Adrenal gland (tissue), 19 donors: ENCODE measurements at places on chromosomes 5 and 9. TPM values are rescaled to one million over a fixed set of nuclear protein-coding genes. Genes with fewer than 3 reads are reported as not detected.

DNA sequence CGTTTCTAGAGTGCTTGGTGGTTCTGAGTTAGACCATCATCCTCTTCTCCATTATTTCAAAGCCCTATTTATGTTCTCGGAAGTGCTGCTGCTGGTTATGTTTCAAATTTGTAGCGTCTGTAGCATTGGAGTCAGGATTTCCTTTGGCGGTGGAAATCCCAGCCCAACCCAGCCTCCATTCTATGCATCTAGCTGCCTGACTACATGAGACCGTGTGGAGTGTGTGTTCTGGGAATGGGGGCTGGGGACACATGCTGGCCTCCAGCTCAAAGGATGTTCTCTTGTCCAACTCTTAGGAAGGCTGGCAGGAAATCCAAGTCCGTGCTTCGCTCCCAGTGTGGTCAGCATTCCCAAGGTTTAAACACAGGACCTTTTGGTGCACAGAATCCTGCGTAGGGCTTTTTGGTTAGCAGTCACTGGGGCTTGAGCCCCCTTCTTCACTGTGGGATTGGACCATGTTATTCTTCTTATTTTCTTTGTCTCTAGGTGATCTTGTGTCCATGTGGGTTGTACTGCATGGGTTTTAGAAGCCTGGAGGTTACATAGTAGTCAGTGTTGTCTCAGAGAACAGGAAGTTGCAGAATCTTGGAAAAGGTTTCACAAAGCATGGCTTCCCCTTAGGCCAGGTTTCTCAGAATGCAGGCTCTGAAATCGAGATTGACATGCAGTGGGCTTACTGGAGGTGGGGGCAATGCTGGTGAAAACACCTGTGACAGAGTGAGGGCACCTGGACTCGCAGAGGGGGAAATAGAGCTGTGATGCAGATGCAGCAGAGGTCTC lies 132.2 kb downstream of the ARHGAP26 start:
- DNase-seq = no peak
- no peak overlapping the region for H3K27ac ChIP-seq
- H3K36me3 ChIP-seq = no peaks in the 10 kb centered on the region
- H3K4me3 ChIP-seq = no peak overlapping the region
- no peaks in the 10 kb centered on the region for H3K27me3 ChIP-seq

DNA sequence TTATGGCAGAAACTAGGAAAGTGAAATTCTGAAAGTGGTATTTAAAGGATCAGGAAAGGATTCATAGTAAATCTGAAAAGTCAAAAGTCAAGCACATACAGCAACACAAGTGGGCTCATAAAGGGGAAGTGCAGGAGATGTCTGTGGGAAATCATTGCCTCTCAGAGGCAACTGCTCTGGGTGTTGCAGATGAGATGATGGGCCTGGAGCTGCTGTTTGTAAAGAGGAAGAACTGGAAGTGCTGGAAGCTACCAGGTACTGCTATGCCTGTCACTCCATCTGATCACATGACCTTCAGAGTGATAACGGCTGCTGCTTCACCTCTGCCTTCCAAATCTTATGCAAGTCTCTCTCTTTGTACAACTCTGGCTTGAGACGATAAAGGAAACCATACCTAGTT lies 55.9 kb downstream of the ADRB2 start:
- no peak overlapping the region for H3K4me3 ChIP-seq
- H3K36me3 ChIP-seq = no peaks in the 10 kb centered on the region
- H3K4me1 ChIP-seq = no peaks in the 10 kb centered on the region
- H3K27ac ChIP-seq = no peak overlapping the region
- DNase-seq = no peak
- H3K27me3 ChIP-seq = no peaks in the 10 kb centered on the region

DNA sequence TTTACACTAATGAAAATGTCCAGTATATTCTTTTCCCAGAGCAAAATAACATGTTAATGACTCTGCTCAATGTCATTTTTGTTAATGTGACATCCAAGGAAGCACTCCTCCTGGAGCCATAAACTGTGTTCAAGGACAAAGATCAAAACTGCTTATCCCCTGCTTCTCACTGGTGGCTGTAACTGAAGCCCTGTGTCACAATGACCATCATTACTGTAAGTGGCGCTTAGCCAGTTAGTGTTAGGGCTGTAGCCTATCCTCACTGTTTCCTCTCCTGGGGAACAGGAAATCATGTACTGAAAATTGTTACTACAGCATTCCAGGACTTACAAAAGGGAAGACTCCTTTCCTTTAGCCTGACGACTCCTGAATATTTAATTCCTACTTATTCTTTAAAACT lies 71.7 kb upstream of the COX7C start:
- DNase-seq = no peak
- H3K27ac ChIP-seq = no peak overlapping the region
- no peaks in the 10 kb centered on the region for H3K36me3 ChIP-seq
- no peaks in the 10 kb centered on the region for H3K27me3 ChIP-seq
- no peaks in the 10 kb centered on the region for H3K4me1 ChIP-seq

DNA sequence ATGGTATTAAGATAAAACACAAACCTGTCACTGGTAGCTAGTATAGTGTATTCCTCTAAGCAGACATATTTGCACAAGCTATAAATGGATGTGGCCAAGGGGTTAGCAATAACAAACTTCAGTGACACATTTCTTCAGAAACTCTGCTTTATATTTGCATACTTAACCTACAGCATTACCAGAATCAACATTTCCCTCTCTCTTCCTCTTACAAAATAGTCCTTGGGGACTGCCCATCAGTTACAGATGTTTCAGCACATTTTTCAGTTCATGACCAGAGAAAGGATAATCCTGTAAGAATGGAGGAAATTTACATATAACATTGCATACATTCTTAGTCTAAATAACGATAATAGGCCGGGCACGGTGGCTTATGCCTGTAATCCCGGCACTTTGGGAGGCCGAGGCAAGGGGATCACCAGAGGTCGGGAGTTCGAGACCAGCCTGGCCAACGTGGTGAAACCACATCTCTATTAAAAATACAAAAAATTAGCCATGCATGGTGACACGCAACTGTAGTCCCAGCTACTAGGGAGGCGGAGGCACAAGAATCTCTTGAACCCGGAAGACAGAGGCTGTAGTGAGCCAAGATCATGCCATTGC lies 25.3 kb upstream of the SLC1A1 start:
- no peak for DNase-seq
- H3K27me3 ChIP-seq = peaks cover 4% of the 10 kb centered on the region
- H3K27ac ChIP-seq = no peak overlapping the region
- H3K36me3 ChIP-seq = no peaks in the 10 kb centered on the region
- no peaks in the 10 kb centered on the region for H3K4me1 ChIP-seq

- no peaks in the 10 kb centered on the region for H3K4me1 ChIP-seq
- no peaks in the 10 kb centered on the region for H3K36me3 ChIP-seq
- H3K27me3 ChIP-seq = no peaks in the 10 kb centered on the region
Measured at GRCh38 chr9:116207371-116208111, 54.0 kb downstream of the PAPPA start.

GRCh38 chr5:164355267-164355830 lies 849.9 kb downstream of the MAT2B start:
- H3K27ac ChIP-seq = no peak overlapping the region
- H3K4me1 ChIP-seq = no peaks in the 10 kb centered on the region
- H3K36me3 ChIP-seq = no peaks in the 10 kb centered on the region
- H3K27me3 ChIP-seq = no peaks in the 10 kb centered on the region
- no peak overlapping the region for H3K4me3 ChIP-seq

DNA sequence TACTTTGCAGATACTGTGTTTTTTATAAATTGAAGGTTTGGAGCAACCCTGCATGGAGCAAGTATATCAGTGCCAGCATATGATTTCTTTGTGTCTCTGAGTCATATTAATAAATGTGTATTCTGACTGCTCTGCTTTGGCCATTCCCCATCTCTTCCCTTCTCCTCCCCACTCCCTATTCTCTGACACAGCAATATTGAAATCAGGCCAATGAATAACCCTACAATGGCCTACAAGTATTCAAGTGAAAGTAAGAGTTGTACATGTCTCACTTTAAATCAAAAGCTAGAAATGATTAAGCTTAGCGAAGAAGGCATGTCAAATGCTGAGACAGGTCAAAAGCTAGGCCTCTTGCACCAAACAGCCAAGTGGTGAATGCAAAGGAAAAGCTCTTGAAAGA lies 82.2 kb upstream of the TLX3 start:
- H3K27ac ChIP-seq = no peak overlapping the region
- H3K4me3 ChIP-seq = no peak overlapping the region
- no peak for DNase-seq

- H3K4me3 ChIP-seq = no peak overlapping the region
- DNase-seq = no peak
- H3K27ac ChIP-seq = no peak overlapping the region
- no peaks in the 10 kb centered on the region for H3K27me3 ChIP-seq
Measured at GRCh38 chr9:27194401-27195091, 85.5 kb downstream of the TEK start.

DNA sequence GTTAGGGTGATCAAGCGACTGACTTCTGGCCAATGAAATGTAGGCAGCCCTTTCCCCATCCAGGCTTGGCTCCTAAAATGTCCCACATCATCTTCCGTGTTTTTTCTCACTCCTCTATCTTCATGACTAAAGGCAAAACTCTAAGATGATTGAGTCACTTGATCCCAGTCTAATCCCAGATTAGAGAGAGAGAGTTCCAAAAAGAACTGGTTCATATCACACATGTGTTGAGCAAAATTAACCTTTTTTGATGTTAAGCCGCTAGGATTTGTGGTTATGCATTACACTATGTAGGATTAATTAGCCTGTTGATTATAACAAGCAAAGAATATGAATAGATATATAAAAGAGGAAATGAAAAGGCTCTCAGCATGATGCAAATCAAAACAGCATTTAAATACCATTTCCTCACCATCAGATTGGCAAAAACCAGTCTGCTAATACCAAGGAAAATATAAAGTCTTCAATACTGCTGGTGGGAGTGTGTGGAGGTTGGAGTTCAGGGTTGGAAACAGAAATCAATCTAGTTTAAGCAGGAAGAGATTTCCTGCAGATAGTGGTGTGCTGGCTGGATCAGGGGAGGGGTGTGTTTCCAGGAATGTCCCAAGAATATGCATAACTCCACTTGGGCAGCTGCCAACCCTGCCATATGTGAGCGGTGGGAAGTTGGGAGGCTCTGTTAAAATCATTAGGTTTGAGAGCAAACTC lies 187.6 kb upstream of the S1PR3 start:
- H3K4me3 ChIP-seq = no peak overlapping the region
- no peaks in the 10 kb centered on the region for H3K27me3 ChIP-seq
- DNase-seq = no peak
- H3K36me3 ChIP-seq = no peaks in the 10 kb centered on the region
- H3K27ac ChIP-seq = no peak overlapping the region

GRCh38 chr9:68619636-68620035 lies 79.0 kb upstream of the TMEM252 start:
- H3K27ac ChIP-seq = no peak overlapping the region
- H3K4me3 ChIP-seq = no peak overlapping the region
- no peaks in the 10 kb centered on the region for H3K4me1 ChIP-seq
- no peaks in the 10 kb centered on the region for H3K27me3 ChIP-seq
- DNase-seq = no peak

GRCh38 chr9:82302968-82303655 lies 314.5 kb downstream of the SPATA31D1 start:
- H3K27ac ChIP-seq = no peak overlapping the region
- no peak overlapping the region for H3K4me3 ChIP-seq
- H3K4me1 ChIP-seq = no peaks in the 10 kb centered on the region

DNA sequence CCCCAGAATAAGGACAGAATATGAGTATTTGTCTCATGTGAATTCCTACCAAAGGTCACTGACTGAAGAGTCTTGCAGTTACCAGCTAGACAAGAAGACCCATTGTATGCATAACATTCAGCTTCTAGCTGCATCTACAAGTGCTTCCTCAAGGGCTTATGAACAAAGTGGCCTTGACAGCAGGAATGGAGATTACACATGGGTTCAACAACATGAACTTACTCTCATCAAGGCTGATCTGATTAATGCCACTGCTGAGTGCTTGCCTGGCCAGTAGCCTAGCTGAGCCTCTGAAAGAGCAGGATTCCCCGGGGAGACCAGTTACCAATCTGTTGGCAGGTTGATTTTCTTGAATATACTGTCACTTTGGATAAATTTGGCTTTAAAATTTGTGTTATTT lies 76.7 kb upstream of the CHD1 start:
- no peak overlapping the region for H3K27ac ChIP-seq
- no peak overlapping the region for H3K4me3 ChIP-seq
- H3K4me1 ChIP-seq = peaks cover 6% of the 10 kb centered on the region

- DNase-seq = no peak
- no peak overlapping the region for H3K27ac ChIP-seq
- H3K4me3 ChIP-seq = no peak overlapping the region
Measured at GRCh38 chr5:72234868-72235267, 85.2 kb downstream of the MRPS27 start.

DNA sequence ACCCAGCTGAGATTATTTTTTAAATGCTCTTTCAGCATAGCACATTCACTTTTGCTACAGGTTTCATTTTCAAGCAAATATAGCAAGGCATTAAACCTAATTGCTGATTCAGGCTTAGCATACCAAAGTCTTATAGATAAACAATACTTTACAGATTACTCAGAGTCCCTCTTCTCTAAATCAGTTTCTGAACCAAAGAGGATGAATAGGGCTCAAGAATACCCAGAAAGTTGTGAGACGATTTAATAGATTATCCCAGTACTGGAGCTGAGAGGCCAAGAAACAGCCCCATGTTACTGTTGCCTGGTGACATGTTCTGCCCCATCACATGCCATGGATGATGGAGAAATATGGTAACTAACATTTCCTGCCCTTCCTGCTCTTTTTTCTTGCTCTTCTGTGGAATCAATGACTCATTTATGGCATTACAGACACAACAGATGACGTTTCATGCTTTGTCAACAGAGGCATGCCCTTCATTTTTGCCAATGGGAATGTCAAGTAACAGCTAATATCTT lies 18.1 kb upstream of the SSBP2 start:
- H3K27ac ChIP-seq = no peak overlapping the region
- no peak for DNase-seq
- H3K4me1 ChIP-seq = no peaks in the 10 kb centered on the region

- no peak overlapping the region for H3K4me3 ChIP-seq
- H3K27ac ChIP-seq = no peak overlapping the region
- H3K27me3 ChIP-seq = no peaks in the 10 kb centered on the region
- no peak for DNase-seq
Measured at GRCh38 chr9:112852741-112853504, 37.8 kb downstream of the SLC46A2 start.

- no peak overlapping the region for H3K27ac ChIP-seq
- H3K27me3 ChIP-seq = no peaks in the 10 kb centered on the region
- DNase-seq = peak; percentile 31
- H3K4me1 ChIP-seq = no peaks in the 10 kb centered on the region
- H3K4me3 ChIP-seq = no peak overlapping the region
Measured at GRCh38 chr9:109652971-109653370, 127.0 kb upstream of the PALM2AKAP2 start.

Gene IL5
- total RNA-seq = not detected

Gene CCNI2
- 0.33 TPM for total RNA-seq

Gene PCDHA1
- not detected for total RNA-seq

Gene PCDHGB2
- total RNA-seq = 3.4 TPM

Gene CDX1
- total RNA-seq = 0.11 TPM

Gene SNCAIP
- 6.4 TPM for total RNA-seq
